Dorsolateral prefrontal cortex (tissue), 122 donors: ENCODE measurements at places on chromosomes 1 and 21.

- DNase-seq: no peak
Observed at GRCh38 chr1:241330619-241331327, 26.2 kb downstream of the RGS7 start.

DNA sequence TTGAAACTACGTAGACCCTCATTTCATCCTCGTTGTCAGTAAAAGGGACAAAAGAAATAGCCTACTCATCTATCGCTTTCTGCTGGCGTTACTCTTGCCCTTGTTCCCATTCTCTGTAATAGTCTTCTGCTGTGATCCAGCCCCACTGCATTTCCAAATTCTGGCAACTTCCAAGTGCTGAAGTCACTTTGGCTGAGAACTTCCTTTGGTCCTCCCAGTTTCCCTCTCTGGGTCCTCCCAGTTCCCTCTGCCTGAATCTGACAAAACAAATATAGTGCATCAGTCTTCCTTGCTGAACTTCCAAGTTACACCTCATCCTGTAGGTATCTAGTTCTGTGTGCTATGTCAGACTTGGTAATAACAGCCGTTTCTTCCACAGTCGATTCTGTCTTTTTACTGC lies 47.0 kb upstream of the PLA2G4A start:
- DNase-seq: no peak

DNA sequence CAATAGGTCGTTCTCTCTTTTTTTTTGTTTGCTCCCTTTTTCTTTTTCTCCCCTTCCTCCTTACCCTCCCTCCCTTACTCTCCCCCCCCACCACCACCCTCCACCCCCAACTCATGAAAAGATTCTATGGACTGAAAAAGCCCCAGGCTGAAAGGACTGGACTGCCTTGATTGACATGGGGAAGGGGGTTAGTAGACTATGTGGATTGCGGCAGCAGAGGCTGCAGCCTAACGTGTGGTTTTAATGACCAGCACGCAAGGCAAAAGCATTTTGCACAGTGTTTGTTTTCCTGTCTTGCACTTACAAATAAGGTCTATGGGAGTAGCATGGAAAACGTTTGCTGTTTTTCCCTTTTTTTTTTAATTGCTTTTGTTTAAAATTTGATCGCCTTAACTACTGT lies 5.5 kb downstream of the ZBTB18 start:
- DNase-seq: no peak

GRCh38 chr21:41183575-41183974 lies 15.6 kb downstream of the BACE2 start:
- DNase-seq: no peak

DNA sequence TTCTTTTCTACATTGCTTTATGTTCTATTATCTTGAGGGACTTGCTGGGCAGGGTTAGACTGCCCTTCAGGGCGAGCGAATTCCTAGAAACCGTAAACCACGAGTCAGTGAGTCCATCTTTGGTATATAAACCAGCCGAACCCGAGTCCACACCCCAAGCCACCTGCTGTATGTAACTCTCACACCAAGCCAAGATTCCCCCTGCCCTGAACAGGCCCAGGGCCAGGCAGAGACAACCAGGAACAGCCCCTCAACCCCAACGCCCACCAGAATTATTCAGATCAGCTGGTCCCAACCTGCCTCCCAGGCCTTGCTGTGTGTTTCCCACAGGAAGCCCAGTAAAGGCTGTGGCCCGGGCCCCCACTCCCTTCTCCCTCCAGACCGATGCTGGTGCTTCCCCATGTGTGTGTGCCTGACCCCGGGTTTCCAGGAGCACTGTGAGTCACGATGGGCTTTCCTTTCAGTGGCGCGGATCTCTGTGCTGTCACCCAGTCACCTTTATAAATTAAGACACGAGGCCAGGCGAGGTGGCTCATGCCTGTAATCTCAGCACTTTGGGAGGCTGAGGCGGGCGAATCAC lies 17.1 kb downstream of the KIF17 start:
- DNase-seq: no peak

- no peak for DNase-seq
Observed at GRCh38 chr1:206839006-206839560, 26.3 kb upstream of the IL20 start.

- no peak for DNase-seq
Observed at GRCh38 chr1:233085566-233085965, 135.2 kb downstream of the NTPCR start.

GRCh38 chr21:37233551-37234146 lies 33.5 kb downstream of the VPS26C start:
- DNase-seq: no peak

- no peak for DNase-seq
Observed at GRCh38 chr1:188582911-188583532, 1754.3 kb downstream of the PLA2G4A start.

DNA sequence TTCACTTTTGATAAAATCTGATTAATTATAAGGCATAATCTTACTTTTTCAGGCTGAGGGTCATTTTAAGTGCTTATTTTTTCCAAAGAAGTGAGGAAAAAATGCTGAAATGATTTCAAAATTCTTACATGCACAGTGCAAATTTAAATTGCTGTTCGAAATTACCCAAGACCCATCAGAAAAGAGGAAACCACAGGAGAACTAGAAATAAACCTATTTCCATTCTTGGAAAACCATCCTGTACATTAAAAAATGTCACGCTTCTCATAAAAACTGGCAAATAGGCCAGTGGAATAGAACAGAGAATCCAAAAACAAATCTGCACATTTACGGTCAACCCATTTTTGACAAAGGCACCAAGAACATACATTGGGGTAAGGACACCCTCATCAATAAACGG lies 414.9 kb downstream of the SMYD3 start:
- DNase-seq: no peak

DNA sequence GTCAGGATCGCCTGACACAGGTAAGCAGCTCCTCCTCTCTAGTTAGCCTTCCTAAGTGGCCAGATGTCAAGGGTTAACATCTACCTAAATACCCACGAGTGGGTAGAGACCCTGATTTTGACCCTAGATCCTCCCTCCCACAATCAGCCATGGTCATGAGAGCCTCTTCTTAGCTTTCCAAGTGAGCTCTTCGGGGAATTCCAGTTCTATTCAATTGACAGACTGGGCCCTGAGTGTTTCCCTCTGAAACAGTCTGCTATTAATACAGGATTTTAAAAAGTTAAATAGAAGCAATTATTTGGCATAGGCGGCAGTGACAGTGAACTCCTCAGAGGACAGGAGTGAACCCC lies 28.1 kb downstream of the C2CD2 start:
- DNase-seq: no peak

DNA sequence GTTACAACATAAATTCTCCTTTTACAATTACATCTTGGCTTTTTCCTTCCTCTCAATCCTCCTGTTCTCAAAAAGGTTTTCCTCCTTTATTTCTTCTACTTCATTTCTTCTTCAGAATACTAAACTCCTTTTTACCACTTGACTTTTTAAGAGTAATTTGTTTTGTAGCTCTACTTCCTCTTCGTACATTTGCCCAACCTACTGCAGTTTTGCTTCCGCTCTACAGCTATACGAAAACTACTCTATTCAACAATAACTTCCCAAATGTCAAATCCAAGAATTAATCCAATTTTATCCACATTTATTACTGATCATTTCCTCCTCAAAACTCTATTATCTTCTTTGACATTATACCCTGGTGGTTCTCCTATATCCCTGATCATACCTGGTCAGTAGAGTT lies 3.4 kb downstream of the GDAP2 start:
- DNase-seq: no peak

DNA sequence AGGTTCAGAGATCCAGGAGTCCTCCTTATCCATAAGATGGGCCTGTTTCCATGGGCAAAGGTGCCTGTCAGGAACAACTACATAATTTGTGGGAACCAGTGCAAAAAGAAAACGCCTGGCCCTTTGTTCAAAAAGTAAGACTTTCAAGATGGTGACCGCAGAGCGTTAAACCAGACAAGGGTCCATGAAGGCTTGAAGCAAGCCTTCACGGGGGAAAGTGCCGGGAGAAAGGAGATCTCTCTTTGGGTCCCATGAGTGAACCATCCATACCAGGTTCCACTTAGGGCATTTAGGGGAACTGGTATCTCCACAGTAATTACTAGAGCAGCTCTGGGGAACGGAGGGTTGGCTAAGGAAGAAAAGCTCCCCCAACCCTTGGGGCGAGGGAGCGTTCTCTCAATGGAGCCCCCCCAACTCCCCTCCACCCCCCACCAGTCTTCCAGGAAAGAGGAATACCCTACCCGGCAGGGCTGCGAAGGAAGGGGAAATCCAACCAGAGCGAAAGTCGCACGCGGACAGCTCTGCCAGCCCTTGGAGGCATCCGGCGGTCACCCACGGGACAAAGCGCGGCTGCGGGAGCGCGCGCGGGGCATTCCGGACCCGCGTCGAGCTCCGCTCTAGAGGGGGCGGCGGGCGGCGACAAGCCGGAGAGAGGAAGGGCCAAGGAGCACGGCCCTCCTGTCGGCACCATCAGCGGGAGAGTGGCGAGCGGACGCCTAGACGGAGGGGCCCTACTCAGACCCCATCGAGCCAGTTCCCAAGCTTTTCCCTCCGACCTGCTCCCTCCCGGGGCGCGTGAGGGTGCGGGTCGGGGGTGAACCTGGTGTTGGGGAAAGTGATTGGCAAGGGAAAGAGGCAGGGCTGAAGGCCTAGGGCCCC lies 687 bp upstream of the RASSF5 start:
- DNase-seq: no peak

DNA sequence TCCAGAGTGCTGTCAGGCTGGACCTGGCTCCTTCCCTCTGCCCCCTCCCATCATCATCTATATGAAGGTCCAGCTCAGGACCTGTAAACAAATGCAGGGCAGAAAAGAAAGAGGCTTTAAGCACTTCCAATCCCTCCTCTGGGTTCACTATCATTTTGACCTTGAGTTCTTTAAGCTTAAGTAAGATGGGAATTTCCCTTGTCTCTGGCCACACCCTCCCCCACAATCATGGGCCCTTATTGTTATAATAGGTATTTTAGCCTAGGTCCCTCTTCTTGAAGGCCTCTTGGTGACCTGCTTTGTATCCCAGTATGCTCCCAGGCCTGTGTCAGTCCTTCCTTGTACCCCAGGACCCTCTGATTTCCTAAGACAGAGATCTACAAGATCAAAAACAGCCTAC lies 45.1 kb upstream of the EPS15 start:
- DNase-seq: no peak

- DNase-seq: no peak
Observed at GRCh38 chr1:223837206-223837605, 8.5 kb downstream of the TP53BP2 start.

- DNase-seq: no peak
Observed at GRCh38 chr1:119002028-119002686, 14.0 kb upstream of the TBX15 start.

- DNase-seq: no peak
Observed at GRCh38 chr1:177779166-177779965, 190.5 kb downstream of the SEC16B start.

DNA sequence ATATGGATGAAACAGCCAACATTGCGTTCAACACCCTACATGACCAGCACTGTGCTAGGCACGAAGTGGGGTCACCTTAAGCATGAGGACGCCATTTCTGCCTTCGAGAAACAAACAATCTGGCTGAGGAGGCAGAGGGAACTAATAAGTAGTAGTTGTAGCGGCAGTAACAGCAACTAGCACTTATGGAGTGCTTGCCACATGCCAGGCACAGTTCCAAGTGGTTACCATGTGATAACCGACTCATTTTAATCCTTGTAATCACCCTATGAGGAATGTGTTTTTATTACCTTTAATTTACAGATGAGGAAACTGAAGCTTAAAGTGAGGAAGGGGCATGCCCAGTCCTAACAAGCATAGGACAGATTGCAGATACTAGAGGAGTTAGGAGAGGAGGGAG lies 33.7 kb downstream of the KCND3 start:
- DNase-seq: no peak

DNA sequence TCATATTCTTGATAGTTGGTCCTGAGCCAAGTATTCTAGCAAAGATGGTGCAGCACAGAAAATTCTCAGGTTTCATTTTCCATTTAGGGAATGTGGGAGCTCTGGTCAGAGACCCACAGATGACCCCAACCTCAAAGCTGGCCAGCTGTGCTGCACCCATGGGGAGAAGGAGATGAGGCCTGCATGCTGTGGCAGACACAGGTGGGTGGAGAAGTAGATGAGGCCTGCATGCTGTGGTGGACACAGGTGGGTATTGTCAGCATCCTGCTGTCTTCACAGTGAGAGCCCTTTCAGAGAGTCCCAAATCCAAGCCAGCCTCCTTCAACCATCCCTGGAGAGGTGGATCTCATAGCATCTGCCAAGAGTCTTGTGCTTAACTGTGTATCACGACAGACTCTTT lies 77.7 kb downstream of the DSCAM start:
- DNase-seq: no peak

- no peak for DNase-seq
Observed at GRCh38 chr1:46903481-46903880, 37.8 kb downstream of the CYP4A11 start.

GRCh38 chr1:35714921-35715567 lies 3.6 kb downstream of the C1orf216 start:
- DNase-seq: no peak

DNA sequence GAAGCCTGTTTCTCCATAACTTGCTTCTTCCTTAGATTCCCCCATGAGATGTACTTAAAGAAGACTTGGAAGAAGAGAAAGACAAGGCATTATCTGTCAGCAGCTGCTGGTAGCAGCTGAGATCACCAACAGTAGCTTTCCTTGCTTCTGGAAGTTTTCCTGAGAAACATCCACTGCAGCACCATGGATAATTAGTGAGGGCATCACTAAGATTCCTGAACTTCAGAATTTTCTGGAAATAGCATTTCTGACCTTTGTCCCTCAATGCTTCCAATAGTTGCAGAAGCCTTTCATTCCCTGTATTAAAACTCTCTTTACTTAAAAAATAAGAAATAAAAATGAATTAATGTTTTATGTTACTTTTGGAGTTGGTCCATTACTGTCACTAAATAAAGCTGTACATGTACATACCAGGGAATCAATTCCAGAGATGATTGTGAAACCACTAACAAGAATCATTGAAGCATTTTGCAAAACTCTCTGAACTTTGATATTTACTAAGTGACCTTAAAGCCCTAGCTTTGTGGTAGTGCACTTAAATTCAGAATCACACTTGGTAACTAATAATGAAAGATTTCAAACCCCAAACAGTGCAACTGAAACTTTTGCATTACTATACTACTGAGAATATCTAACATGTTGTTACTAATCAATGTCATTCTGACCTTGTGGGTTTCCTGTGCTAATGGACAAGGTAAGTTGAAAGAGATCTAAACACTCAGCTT lies at the start of gene CFHR4:
Gene CFHR4 (plus strand): TSS at position 538 of the 725 bp plus-strand sequence. CDS start 99 bp downstream, at position 637.
- DNase-seq: no peak

- no peak for DNase-seq
Observed at GRCh38 chr1:58437623-58438022, 108.9 kb downstream of the OMA1 start.

GRCh38 chr1:95039360-95040031 lies 33.3 kb downstream of the ALG14 start:
- no peak for DNase-seq
